AG10803 (cell line): ENCODE measurements at places on chromosomes 5 and 9.

- DNase-seq, result no peak
These were observed 10.5 kb downstream of the IRF1 start for GRCh38 chr5:132480042-132480441.

DNA sequence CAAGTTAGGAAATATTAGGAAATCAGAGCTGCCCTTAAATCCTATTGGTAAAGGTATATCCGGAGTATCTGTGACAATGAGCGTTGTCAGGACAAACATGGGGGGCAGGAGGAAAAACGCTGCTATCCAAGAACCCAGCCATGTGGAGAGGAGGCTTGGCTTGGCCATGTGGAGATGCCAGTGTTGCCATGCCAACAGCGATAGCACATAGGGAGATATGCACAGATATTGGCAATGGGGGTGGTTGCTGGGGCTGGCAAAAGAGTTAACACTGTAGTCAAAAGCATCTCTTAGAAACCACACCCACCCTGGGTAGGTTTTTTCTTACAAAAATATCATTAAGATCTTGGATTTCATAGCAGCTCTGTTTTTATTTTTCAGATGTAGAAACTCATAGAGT lies 106.4 kb upstream of the ASTN2 start:
- no peak for DNase-seq

- peak; percentile 53 for DNase-seq
These were observed 640.9 kb downstream of the SEMA5A start for GRCh38 chr5:8905021-8905420.

DNA sequence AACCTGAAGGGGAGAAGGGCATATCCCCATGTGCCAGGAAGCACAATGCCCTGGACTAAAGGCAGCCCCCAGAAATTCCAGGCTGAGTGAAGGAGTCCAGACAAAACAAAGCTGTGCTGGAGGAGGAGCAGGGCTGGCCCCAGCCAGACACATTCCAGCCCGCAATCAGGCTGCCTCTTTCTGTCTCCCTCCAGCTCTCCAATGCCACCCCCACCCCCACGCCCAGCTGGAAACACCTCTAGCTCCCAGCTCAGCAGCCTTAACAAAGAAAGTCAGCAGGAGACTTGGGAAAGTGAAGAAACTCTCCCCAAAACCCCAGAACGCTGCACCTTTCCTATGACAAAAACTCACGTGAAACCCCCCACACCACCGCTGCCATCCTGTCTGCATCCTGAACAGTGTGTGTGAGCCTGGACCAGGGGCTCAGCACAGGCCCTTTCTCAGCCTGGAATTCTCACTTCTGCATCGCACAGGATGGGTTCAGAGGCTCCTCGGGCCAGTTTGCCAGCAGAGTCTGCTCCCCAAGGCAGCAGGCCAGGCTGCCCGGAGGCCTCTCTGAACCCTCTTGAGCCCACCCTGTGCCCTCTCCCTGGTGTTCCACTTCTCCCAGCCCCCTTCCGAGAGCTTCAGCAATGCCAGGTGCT lies 96.2 kb upstream of the ICE1 start:
- DNase-seq, result no peak

DNA sequence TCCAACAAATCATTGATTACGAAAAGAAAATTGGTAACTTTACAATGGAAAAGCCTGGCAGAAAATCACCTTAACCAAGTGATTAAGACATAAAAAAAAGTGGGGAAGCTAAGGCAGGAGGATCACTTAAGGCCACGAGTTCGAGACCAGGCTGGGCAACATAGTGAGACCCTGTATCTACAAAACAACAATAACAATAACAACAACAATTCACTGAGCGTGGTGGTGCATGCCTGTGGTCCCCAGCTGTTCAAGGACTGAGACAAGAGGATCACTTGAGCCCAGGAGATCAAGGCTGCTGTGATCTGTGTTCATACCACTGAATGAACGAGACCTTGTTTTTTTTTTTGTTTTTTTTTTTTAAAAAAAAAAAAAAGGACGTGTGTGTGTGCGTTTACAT lies 21.3 kb downstream of the PTBP3 start:
- no peak for DNase-seq

DNA sequence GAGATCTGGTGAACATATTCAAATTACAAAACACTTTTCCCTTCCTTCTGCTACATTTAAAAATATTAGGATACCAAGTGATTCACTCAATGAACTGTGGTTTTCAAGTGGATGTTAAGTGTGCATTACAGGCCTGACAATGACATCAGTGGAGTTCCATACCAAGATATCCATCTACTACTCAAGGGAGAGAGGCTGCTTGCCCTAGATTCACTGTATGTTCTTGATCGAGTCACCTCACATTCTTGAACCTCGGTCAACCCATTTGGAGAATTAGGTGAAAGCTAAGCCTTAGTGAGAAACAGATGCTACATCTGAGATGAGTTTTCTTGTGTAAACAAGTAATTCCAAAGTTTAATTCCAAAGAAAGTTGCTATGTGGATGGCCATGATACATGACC lies 142.2 kb downstream of the FGF10 start:
- DNase-seq, result peak; percentile 48

GRCh38 chr9:79686381-79687130 lies 114.8 kb downstream of the TLE4 start:
- peak; percentile 94 for DNase-seq

GRCh38 chr9:133733796-133734533 lies 4.2 kb downstream of the SARDH start:
- DNase-seq, result no peak

DNA sequence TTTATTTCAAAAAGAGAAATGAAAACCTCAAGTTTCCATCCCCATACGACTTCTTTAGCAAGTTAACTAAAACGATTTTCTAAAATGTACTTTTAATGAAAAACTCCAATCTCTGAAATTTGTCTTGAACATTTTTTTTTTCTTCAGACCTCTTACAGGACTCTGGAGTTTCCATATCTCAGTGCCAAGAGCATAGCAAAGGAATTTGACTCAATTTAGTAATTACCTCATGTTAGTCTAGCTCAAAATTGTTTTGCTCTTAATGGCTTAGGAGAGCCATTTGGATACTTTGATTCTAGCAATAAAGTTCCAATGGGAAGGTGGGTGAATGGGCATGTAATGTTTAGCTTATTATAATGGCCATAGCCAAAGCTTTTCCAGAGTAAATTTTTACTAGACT lies 26.0 kb upstream of the SPATA31D4 start:
- peak; percentile 38 for DNase-seq

GRCh38 chr5:56532466-56532865 lies 282.9 kb upstream of the MAP3K1 start:
- no peak for DNase-seq

- peak; percentile 71 for DNase-seq
These were observed 38.4 kb downstream of the EGR1 start for GRCh38 chr5:138503487-138504270.

DNA sequence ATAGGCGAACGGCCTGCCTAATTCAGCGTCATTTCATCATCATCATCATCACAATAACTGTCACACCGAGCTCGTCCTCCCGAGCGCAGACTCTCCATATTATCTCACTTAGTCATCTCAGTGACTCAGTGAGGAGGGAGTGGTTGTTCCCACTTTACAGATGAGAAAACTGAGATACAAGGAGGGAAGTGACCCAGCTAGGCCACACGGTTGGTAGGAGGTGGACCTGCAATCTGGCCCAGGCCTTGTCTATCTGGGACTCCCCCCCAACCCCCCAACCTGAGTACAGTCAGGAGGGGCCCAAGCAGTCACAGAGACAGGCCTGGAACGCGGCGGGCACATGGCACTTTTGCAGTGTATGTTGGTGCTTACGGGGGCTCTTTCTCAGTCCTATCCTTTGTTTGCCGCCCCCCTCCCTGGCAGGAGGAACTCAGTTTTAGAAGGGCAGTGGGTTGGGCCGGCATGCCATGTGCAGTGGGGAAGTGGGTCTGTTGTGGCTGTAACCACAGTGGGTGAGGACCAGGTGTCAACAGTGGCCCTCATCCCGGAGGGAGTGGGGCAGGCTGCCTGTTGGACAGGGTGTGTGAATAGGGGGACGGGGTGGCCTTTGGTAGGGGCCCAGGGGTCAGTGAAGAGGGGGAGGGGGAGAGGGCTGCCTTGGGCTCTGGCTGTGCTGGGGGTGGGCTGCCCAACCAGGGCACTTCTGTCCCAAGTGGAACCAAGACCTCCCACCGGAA lies 1.7 kb upstream of the RXRA start:
- peak; percentile 50 for DNase-seq

- no peak for DNase-seq
These were observed 1897.5 kb downstream of the EFNA5 start for GRCh38 chr5:105773241-105773640.

DNA sequence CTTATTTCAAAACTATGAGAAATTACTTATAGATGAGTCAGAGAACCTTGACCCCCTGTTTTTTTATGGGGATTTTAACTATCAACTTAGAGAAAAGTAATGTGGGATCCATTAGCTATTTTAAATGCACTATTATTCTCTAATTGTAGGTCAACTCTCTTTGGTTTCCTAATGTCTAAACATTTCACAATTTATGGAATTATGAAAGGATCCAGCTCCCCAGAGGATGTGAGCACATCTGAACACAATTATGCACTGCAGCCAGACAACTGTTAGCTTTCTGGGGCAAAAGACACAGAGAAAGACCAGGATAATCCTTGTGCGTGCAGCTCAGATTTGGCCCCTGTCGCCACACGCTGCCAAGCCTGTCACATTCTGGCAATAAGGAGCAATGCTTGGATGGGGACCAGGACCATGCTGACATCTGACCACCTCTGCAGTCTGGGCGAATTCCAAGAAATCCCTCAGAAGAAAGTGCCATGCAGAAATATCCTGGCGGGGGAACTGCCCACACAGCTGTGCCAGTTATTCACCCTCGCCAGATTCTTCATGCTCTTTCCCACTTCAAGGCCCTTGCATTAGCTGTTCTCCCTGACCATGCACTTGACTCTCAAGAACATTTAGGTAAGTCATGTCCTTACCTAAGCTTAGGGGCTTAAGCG lies 22.2 kb upstream of the CMBL start:
- DNase-seq, result peak; percentile 93

DNA sequence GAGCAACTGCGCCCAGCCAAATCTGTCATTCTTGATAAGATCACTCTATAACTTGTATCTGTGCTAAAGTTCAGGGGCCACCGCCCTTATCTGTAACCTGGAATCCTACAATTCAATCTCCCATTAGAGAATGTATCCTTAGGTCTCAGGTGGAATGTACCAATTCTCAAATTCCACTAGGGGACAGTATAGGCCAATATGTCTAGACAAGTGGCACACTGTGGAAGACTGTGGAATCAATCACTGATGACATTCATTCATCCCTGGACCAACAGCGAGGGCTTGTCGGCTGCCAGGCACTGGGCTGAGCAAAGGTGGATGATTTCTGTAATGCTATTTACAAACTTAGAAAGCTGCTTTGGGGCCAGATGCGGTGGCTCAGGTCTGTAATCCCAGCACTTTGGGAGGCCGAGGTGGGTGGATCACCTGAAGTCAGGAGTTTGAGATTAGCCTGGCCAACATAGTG lies 28.7 kb upstream of the MEGF9 start:
- DNase-seq, result peak; percentile 34

DNA sequence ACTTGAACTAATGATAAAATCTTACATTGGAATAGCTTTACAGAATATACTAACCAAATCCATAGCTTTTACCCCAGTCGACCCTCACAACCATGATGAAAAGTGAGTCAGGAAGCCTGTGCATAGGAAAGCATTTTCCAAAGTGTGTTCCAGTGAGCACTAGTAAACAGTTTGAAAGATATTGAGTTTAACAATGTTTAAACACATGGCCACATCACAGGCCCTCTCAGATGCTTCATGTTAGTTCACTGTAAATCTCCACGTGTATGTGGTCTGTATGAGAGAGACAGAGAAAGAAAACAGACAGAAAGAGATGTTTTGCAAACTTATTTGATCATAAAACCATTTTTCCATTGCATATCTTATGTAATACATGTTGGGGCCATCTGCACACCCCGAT lies 27.0 kb downstream of the PRUNE2 start:
- no peak for DNase-seq

GRCh38 chr9:93294011-93294410 lies 110.1 kb downstream of the WNK2 start:
- no peak for DNase-seq

DNA sequence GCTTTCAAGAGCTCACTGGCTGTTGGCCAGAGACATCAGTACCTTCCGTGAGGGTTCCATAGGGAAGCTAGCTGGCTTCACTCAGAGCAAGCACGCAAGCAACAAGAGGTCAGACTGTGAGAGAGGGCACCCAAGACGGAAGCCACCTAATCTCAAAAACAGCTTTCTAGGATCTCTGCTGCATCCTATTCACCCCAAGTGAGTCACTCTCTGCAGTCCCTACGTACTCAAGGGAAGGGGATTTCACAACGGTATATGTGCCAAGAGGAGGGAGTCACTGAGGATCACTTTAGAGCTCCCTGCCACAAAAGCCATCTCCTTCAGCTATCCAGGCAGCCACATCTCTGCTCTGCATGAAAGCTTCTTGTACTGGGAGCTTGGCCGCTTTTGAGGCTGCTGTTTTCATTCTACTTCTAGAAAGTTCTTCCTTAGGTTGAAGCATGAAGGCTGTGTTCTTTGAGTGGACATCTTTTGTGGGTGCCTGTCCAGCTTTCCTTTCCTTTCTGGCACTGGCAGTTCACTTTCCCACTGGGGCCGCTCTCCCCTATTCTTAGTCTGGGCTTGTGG lies 249.5 kb downstream of the MAN2A1 start:
- DNase-seq, result peak; percentile 39

- no peak for DNase-seq
These were observed 41.9 kb upstream of the STOM start for GRCh38 chr9:121411993-121412392.

- DNase-seq, result no peak
These were observed 142.5 kb upstream of the VLDLR start for GRCh38 chr9:2479056-2479565.

- peak; percentile 78 for DNase-seq
These were observed at the start of gene ECPAS for GRCh38 chr9:111483858-111484571. Gene ECPAS (minus strand): TSS chr9:111484383. CDS start chr9:111472918, 11,465 bp downstream.

GRCh38 chr5:76099286-76099702 lies 16.1 kb downstream of the SV2C start:
- no peak for DNase-seq
